Myocyte (in vitro differentiated cells): ENCODE measurements at places on chromosomes 3 and 15.

DNA sequence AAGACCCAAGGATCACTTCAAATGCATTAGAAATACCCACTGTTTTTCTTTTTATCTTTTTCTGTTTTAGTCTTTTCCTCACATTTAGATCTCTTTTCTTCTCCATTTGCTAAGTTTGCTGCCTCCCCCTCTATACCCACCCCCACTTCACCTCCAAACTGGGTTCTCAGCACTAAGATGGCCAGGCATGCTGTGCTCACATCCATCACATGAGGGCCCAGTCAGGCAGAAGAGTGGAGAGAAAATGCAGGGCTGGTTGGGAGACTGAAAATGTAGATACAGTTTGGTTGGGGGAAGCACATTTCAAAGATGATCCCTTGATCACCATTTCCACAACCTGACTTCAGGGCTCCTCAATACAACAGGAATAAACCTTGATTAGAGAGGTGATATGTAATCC lies 8.7 kb downstream of the GAP43 start:
- DNase-seq = no peak

DNA sequence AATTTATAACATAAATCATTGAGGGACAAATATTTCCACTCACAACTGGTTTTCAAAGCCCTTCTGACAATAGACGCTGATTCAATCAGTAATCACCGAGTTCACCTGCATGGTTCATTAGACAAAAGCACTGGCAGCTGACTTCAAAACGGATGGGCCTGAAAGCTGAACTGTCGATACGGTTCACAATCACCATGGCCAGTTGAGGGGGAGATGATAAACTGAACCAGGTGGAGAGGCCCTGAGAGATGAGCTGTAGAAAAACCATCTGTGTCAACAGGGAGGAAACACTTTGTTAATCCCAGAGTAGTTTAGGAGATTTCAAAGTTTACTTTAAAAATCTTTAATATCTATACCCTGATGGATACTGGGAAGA lies 75.0 kb downstream of the PEX5L start:
- no peak for DNase-seq

GRCh38 chr3:94305835-94306611 lies 243.2 kb downstream of the NSUN3 start:
- DNase-seq = peak; percentile 22

DNA sequence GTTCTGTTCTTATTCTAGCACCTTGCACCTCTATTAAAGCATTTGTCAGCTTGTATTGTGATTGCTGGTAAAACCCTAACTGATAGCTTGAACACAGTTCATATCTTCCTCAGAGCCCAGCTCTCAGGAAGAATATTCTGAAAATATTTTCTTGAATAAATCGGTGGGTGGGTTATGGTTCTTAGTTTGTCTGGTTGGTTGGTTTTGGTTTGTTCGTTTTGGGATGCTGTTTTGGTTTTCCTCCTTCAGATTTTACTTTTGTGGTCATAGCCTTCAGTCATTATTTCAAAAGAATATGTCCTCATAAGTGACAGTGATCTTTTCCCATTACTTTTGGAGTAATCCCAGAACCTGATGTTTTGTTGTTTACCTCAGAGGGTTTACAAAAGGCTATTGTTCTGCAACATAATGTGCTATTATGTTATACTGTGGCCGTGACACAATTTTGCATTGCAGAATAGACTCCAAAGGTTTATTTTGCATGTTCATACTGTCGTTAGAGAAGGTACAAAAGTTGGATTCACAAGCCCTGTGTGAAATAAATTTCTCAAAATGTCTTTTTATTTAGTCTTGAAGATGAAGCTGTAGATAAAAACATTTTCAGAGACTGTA lies 2.7 kb upstream of the TMEM87A start:
- DNase-seq = peak; percentile 7

DNA sequence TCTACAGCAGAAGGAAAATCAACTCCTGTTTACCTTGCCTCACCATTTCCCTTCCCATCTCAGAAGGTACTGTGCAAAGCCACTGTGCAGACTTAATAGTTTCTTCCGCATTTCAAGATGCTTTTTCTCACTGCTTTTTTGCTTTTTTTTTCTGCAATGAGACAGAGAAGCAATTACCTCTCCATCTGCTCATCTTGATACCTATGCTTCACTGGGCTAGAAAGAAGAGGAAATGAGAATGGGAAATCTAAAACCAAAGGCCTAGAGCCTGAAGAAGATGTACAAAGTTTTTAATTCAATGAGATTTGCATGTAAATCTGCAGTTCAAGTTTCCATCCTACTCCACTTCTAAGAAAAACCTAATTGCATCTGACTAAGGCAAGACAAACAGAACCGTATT lies 238.1 kb upstream of the SETMAR start:
- no peak for DNase-seq

GRCh38 chr3:58874795-58875194 lies 175.0 kb downstream of the CFAP20DC start:
- DNase-seq = no peak

- peak; percentile 59 for DNase-seq
Observed at GRCh38 chr15:38876211-38876610, 311.6 kb upstream of the RASGRP1 start.
